Mesothelial cell of epicardium (in vitro differentiated cells): ENCODE measurements at places on chromosomes 16 and 17.
A peak's percentile ranks its signal among the peaks of the same experiment; 100 is the strongest.

DNA sequence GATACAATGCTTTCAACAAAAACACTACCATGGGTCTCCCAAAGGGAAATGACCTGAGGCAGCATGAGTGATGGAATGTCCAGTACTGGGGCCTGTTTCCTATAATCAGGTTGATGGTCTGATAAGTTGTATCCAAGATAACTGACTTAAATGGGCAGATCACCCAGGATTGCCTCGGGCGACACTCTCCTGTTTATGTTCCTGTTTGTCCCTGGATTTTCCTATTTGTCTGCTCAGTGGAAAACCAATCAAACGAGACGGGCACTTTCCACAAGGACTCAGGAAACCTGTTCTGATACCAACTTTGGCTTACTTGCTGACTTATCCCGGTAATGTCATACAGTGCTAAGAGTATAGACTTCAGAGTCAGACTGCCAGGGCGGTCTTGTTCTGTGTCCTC is 27.4 kb downstream of the USP43 start:
- DNase-seq = no peak

GRCh38 chr16:70694088-70694867 is 8.4 kb upstream of the MTSS2 start:
- no peak for DNase-seq

DNA sequence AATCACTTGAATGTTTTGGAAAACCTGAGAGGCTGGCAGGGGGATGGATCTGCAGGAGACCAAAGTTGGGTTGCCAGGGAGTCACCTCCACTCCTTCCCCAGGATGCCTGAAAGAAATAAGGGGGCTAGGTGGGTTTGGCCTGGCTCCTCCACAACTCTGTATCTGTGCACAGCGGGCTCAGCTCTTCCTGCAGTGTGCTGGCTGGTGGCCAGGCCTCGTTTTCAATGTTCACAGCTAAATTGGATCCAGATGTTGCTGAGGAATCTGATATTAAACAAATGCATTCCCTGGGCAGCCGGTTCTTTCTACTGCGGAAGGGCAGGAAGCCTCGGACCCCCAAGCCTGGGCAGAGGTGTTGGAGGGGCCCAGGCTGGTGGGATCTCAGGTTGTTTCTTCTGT is 106.2 kb downstream of the N4BP1 start:
- peak; percentile 72 for DNase-seq

DNA sequence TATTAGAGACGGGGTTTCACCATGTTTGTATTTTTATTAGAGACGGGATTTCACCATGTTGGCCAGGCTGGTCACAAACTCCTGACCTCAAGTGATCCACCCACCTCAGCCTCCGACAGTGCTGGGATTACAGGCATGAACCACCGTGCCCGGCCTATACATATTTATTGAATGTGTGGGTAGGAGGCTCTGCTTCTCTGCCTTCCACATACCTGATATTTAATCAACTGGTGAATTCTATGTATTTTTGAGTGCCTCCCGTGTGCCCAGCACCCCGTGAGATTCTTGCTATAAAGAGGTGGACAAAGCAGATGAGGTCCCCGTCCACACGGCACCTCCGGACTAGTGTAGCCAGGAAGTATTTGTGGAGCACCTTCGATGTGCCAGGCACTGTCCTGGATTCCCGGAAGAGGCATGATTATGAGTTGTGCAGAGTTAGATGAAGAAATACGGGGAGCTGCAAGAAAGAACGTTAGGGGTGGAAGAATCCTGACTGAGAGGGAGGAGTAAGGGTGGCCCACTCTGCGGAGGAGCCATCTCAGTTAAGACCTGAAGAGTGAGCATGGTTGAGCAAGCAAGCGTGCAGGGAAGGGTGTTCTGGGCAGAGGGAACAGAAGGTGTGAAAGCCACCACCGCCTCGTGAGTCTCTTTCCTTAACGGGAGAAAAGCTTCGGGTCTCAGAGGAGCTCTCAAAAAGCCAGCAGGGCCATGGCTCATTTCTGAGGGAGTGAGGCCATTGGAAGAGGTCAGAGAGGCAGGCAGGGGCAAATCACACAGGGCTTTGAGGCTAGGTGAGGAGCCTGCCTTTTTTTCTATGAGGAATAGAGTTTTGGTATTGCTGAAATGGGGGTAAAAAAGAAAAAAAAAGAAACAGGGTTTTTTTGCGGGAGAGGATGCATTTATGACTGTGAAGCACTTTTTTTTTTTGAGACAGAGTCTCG is 21.2 kb downstream of the CRISPLD2 start:
- DNase-seq = no peak

GRCh38 chr16:31421587-31421986 is 6.6 kb downstream of the COX6A2 start:
- no peak for DNase-seq

- no peak for DNase-seq
Observed at GRCh38 chr17:77174928-77175661, 34.3 kb downstream of the SEC14L1 start.

GRCh38 chr17:43517615-43518386 is 28.3 kb downstream of the ETV4 start:
- DNase-seq = no peak

DNA sequence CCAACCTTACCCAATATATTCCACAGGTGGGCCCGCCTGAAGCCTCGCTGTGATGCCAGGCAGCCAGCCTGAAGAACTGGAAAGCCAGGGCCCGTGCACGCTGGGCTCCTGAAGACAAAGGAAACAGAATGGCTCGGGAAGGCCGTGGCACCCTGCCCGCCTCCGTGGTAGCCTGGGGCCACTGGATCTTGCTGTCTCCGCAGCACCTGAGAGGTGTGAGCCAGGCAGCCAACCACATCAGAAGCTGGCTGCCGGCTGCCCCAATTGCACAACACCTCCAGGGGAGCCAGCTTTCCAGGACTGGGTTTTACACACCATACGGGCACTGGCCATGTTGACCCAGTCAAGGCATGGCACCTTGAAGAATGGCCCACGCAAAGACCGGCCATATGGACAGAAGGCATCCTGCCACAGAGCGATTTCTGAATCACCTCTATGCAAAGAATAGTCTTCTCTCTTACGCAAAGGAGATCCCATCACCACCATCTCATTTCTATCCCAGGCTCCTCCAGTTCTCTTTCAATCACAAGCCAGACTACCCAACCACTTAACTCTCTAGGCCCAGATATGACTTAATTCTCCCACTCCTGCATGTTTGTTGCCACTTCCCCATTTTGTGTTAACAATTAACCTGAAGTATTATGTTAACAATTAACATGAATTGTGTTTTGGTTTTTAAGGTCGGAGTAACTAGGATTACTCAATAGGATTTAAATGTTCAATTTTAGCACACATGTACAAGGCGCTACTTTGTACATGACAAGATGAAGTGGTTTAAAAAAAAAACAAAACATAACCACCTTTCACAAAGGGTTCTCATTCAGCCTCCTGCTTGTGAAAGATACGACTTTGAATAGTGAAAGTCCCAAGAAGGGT is 32.1 kb downstream of the ZFHX3 start:
- DNase-seq = no peak

DNA sequence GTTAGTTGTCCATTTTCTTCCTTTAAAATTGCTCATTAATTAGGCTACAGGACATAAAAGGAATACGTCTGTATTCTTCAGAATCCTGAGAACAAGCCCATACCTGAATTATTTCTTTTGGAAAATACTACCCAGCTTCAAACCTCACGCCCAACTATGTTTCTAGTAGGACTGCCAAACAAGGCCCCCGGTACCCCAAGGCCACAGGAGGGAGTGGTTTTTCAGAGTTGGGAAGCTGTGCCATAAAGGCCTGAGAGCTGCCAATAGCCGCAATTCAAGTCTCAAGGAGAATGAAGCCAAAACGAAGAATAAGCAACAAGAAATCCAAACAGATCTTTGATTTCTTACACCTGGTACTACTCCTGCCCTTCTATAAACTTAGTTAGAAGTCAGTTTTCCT is 48.3 kb downstream of the UBE2G1 start:
- DNase-seq = no peak

DNA sequence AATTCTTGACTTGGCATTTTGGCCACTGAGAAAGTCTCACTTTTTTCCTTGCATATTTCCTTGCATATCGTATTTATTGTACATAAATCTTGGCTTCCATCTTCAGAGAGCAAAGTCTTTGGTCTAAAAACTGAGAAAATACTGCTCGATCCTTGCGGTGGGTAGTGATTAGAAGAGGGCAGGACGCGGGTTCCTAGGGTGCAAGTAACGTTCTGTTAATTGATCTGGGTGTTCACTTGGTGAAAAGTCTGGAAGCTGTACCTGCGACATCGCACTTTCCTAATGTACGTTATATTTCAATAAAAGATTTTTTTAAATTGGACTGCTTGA is 758 bp upstream of the UBALD2 start:
- no peak for DNase-seq

- DNase-seq = no peak
Observed at GRCh38 chr17:30915833-30916611, 5.7 kb upstream of the ADAP2 start.

DNA sequence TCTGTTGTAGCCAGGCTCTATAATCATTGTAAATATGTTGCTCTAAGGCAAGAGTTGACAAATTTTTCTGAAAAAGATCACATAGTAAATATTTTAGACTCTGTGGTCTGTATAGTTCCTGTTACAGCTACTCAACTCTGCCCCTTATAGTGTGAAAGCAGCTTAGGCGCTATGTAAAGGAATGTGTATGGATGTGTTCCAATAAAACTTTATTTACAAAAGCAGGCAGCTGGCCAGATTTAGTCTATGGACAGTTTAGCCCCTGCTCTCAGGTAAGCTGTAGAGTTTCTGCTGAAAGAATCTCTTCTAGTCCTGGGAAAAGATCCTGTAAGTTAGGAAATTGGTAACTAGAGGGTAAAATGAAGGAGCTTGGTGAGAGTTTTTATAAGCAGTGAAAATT is 133.1 kb downstream of the SALL1 start:
- no peak for DNase-seq

GRCh38 chr17:69173118-69173517 is 31.4 kb upstream of the ABCA6 start:
- DNase-seq = no peak

DNA sequence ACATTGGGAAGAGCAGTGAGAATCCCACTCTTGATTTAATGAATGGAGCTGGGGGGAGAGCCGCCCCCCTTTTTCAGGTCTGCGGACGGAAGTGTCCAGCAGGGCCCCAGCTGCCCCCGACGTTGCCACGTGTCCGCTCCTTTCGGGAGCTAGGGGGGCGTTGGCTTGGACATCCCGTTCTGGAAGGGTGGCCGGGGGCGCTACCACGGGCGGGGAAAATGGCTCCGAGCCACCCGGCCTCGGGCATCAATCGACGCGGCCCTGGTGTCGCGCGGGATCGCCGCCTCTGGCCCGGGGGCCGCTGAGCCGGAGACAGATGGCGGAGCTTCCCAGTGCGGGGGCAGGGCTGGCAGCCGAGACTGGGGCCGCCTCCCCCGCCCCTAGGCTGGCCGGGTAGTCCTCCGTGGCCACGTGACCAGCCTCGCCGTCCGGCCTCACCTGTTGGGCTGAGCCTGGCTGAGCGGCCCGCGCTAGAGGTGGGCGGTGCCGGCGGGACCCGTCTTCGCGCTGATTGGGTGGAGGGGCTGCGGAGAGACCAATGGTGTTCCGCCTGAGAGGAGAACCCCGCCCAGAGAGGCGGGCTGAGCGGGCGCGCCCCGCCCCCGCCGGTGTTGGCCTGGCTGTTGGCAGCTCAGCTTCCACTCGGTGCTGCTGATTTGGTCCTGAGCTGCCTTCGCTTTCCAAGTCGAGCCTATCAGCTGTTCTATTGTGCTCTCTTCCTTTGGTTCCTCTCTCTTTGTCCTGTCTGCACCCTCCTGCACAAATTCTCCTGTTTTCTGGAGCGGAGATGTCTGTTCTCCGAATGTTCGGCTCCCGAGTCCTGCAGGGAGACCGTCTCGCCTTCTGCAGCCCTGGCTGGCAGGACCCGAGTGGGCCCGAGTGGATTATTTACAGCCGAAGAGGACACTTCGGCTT is 8.3 kb downstream of the HS3ST3B1 start:
- peak; percentile 98 for DNase-seq
